ENCODE measurements at places on chromosomes 12 and 14. TPM values are rescaled to one million over a fixed set of nuclear protein-coding genes. Genes with fewer than 3 reads are reported as not detected.

GPR84 gene
- total RNA-seq = not detected

CDCA3 gene
- total RNA-seq = 77.4 TPM

MED6 gene
- total RNA-seq = 53.2 TPM

SLC2A14 gene
- not detected for total RNA-seq

SYCP3 gene
- total RNA-seq = not detected

CMA1 gene
- not detected for total RNA-seq

DCN gene
- total RNA-seq = 0.09 TPM

SLC7A7 gene
- 20.1 TPM for total RNA-seq

KRT75 gene
- total RNA-seq = 0.26 TPM

KRT4 gene
- total RNA-seq = 3.9 TPM

TDG gene
- total RNA-seq = 26.8 TPM

NINJ2 gene
- total RNA-seq = 1.1 TPM

CCDC184 gene
- total RNA-seq = 3.3 TPM

LPAR5 gene
- 0.62 TPM for total RNA-seq

SIX4 gene
- total RNA-seq = 2.8 TPM

SLC25A21 gene
- 1.0 TPM for total RNA-seq

RTL1 gene
- total RNA-seq = 0.19 TPM

SPTB gene
- total RNA-seq = 2.5 TPM

SINHCAF gene
- total RNA-seq = 49.2 TPM

ZBTB25 gene
- 5.5 TPM for total RNA-seq

SOCS4 gene
- total RNA-seq = 9.4 TPM

LRRC10 gene
- total RNA-seq = not detected

OAS3 gene
- 20.3 TPM for total RNA-seq

ANKS1B gene
- 0.63 TPM for total RNA-seq

ASCL1 gene
- not detected for total RNA-seq

RPS6KL1 gene
- total RNA-seq = 0.80 TPM

NT5DC3 gene
- total RNA-seq = 9.9 TPM

NAV3 gene
- 4.3 TPM for total RNA-seq

HHIPL1 gene
- total RNA-seq = 0.16 TPM

OR6C74 gene
- total RNA-seq = not detected

KERA gene
- total RNA-seq = not detected

LBHD2 gene
- not detected for total RNA-seq

BTG1 gene
- 72.2 TPM for total RNA-seq

NRIP2 gene
- not detected for total RNA-seq

MYH6 gene
- total RNA-seq = 0.03 TPM

MFAP5 gene
- total RNA-seq = 0.06 TPM

IFNG gene
- total RNA-seq = not detected

SCN8A gene
- total RNA-seq = 1.2 TPM

RERG gene
- 0.20 TPM for total RNA-seq

TMEM229B gene
- total RNA-seq = 0.23 TPM

CLMN gene
- 6.6 TPM for total RNA-seq

KRT8 gene
- total RNA-seq = 4,500 TPM

MRPL52 gene
- total RNA-seq = 195 TPM

CCND2 gene
- total RNA-seq = not detected

PRKAB1 gene
- total RNA-seq = 34.8 TPM

PALS1 gene
- 18.4 TPM for total RNA-seq

FGF23 gene
- not detected for total RNA-seq

TOX4 gene
- total RNA-seq = 71.2 TPM

All from A549 treated with GW870086 at 1 μM for 4 hours (cell line).